Diencephalon (tissue), 1 donor: ENCODE measurements at places on chromosomes 3 and 15. TPM values are rescaled to one million over a fixed set of nuclear protein-coding genes. Genes with fewer than 3 reads are reported as not detected.

KY gene
- 1.6 TPM for total RNA-seq

C3orf18 gene
- 28.1 TPM for total RNA-seq

RAB7A gene
- 55.6 TPM for total RNA-seq

FSIP1 gene
- total RNA-seq: 22.6 TPM

GRAMD2A gene
- 4.4 TPM for total RNA-seq

PFN2 gene
- 671 TPM for total RNA-seq
